ENCODE measurements at places on chromosomes 11 and 22. TPM values are rescaled to one million over a fixed set of nuclear protein-coding genes. Genes with fewer than 3 reads are reported as not detected.

Gene CREB3L1
- 23.9 TPM for total RNA-seq

Gene LRRC56
- 0.17 TPM for total RNA-seq

- DNase-seq, result no peak
These were observed 69.9 kb downstream of the FZD4 start for GRCh38 chr11:86885311-86885710.

DNA sequence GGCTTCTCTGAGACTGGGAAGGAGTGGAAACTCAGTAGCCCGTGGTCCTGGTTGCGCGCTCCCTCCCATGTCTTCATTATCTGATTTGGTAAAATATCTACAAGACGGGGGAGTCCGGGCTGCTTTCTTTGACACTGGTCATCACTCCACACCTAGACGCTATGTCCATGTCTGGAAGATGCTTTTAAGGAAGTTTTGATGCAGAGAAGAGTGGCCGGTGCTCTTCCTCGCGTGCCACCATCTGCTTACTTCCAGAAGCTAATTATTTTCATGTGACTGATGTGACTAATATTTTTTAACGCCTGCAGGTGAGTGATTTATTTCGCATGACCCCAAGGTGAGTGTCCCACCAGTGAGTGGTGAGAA, 339 bp upstream of the TRIM21 start:
- DNase-seq, result no peak

Gene MPPED1
- total RNA-seq, result not detected

DNA sequence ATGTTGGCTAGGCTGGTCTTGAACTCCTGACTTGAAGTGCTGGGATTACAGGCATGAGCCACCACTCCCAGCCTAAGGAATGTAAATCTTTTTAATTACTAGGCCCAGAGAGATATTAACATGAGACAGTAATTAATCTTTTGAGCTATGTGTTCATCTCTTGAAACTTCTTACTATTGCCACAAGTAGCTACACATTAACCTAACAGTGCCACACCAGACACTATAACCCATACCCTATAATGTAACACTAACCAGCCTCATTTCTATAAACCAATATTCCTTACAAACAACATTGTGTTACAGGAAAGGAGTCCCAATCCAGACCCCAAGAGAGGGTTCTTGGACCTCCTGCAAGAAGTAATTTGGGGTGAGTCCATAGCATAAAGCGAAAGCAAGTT, 8.0 kb upstream of the COX8A start:
- DNase-seq, result no peak

GRCh38 chr11:69923196-69923595, 104.0 kb upstream of the FGF3 start:
- no peak for DNase-seq

Gene KRTAP5-10
- total RNA-seq, result 0.58 TPM

Gene OR4D5
- not detected for total RNA-seq

- no peak for DNase-seq
These were observed 559 bp upstream of the RNF141 start for GRCh38 chr11:10541561-10541930.

Gene SCT
- not detected for total RNA-seq

DNA sequence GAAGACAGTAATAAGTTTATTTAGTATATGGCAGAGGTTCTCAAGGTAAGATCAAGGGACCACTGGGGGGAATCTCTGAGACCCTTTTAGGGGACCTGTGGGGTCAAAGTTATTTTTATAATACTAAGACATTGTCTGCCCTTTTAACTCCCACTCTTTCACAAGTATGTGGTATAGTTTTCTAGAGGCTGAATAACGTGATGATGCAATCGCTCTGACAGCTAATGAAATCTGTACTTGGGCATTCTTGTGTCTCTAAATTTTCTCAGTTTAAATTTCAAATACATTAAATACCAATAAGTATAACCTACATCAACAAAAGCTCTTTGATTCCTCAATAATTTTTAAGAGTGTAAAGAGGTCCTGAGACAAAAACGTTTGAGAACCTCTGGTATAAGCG, 147.9 kb downstream of the ATG16L2 start:
- DNase-seq, result no peak

DNA sequence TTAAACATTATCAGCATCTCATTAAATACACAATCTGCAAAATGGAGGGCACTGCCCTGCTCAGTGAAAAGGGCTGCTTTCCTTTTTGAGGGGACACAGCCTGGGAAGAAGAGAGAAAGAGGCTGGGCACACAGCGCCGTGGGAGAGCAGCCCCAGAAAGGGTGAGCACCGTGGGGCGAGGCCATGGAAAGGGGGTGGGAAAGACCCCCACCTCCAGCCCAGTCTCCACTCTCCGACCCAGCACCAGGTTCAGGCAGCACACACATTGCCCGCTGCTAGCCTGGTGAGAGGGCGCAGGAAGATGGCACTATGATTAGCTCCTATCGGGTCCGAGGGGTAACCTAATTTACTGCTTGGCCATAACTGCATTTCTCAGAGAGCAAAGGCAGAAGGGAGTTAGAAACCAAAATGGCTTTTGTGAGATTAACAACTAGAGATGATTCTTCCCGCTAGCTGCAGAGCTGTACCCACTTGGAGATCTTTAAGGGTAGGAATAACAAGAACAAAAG, 104.0 kb upstream of the BID start:
- no peak for DNase-seq

DNA sequence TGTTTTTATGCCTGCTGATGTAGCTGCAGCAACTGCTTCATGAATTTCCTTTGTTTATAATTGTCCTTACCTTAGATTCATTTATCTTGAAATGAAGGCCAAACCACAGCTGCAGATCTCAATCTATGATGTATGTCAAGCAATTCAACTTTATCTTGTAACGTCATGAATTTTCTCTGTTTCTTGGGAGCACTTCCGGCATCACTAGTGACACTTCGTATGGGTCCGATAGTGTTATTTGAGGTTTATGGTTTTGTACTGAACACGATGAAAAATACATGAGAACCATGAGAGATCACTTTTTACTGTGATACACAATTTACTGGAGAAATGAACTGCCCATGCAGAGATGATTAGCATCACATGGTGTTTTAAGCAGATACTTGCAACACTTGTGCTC, 98.5 kb downstream of the CSTPP1 start:
- DNase-seq, result no peak

Gene CLDN5
- total RNA-seq, result 11.1 TPM

- DNase-seq, result peak; percentile 47
These were observed 46.1 kb upstream of the OR4B1 start for GRCh38 chr11:48170241-48171233.

Gene MUC6
- total RNA-seq, result not detected

DNA sequence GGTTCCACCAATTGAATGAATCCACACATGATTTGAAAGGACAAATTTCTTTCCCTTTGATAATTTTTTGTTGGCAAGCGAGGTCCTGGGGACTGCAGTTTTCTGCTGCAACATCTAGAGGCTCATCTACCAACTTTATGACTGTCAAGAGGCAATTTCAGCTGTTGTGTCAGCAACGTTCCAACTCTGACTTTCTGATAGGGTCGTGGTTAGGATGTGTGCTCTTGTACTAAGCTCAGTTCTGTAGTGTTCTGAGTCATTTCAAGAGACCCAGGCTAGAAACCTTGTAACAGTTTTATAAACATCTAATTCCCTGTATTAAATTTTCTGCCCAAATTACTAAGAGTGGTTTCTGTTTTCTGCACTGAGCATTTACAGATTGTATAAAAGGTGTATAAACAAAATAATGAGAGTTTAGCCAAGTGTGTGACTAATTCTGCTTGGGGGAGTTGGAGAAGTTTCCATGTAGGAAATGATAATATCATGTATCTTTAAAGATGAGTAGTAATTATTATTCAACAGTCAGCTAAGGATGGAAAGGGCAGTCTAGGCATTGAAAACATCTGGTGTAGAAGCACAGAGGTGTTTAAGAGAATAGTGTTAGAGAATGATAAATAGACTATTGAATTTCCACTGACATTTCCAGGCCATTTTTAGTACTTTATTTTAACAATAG, 72.2 kb downstream of the RBMXL2 start:
- DNase-seq, result no peak

Gene CHST1
- 5.8 TPM for total RNA-seq

DNA sequence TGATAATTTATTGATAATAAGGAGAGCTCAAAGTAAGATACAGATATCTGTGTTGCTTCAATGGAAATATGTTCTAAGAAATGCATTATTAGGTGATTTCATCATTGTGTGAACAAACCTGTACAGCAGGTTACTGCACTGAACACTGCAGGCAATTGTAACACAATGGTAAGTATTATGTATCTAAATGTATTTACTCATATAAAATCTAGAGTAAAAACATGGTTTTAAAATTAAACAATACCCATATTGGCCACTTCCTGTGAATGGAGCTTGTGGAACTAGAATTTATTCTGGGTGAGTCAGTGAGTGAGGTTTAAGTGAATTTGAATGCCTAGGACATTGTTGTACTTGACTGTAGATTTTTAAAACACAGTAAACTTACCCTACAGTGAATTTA, 722.9 kb upstream of the RAG2 start:
- peak; percentile 13 for DNase-seq

Gene GSTT2B
- 3.0 TPM for total RNA-seq

GRCh38 chr11:33775832-33776470, 1.6 kb upstream of the FBXO3 start:
- no peak for DNase-seq

DNA sequence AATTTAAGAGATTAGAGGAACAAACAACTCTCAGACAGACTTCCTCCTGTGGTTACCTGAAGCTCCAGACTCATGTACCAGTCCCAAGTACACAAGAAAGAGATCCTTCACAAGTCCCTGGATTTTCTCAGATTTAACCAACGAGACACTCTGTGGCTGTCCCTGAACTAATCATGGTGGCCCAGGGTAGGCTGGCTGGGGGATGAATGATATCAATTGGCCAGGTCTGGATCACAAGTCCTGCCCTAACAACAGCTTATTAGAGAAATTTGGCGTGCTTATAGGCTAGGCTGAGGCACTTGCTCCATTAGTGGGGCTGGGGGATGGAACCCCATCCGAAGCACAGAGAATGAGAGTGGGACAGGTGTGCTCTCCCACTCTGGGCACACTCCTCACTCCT, 22.1 kb downstream of the HEPHL1 start:
- DNase-seq, result no peak

DNA sequence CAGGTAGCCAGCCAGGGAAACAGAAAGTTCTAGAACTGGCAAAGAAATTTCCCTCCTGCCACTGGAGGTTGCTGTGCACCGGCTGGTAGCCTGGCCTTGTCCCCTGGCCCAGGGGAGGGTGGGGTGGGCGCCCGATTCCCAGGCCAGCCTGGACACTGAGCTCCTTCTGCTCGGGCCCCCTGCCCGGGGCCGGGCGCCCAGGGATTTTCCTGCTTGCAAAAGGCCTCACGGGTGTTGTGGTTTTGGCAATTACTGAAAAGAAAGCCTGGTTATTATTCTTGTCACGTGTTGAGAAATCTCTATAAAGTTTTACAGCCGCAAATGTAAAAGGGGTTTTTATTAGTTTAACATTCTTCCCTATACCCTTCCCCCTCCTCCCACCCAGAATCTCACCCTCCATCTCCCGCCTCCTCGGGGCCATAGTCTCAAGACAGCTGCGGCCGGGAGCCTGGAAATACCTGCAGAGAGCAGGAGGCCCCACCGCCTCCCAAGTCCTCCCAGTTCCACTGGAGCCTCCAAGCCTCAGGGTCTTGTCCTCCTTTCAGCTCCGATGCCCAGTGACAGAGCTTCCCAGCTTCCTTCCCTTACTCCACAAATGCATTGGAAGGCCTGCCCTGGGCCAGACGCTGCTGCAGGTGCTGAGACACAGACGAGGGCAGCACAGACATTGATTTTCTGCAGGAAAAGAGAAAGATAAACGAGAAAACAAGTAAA, 1515.6 kb downstream of the TBC1D22A start:
- DNase-seq, result no peak

GRCh38 chr11:575313-575995, 816 bp upstream of the PHRF1 start:
- no peak for DNase-seq

- no peak for DNase-seq
These were observed 22.4 kb downstream of the DEPDC5 start for GRCh38 chr22:31776231-31776630.

Gene MMP7
- 1.3 TPM for total RNA-seq

DNA sequence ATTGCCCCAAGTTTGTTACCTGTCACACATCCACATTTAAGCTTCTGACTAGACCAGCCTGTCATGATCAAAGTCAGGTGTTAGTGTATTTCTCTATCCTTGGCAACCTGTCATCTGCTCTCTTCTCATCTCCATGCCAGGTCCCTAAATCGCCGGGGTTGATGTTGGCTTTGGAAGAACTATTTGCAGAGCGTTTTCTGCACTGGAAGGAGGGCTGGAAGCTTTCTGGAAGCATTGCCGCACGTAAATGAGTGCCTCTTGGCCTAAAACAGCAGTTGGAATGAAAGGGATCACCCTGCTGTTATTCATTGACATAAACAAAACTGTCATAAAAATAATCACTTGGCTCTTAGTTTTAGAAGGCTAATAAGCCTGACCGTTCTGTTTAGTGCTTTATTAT, 1.4 kb downstream of the TTC12 start:
- no peak for DNase-seq

Gene CCDC85B
- 91.2 TPM for total RNA-seq

Gene UPK3A
- total RNA-seq, result not detected

DNA sequence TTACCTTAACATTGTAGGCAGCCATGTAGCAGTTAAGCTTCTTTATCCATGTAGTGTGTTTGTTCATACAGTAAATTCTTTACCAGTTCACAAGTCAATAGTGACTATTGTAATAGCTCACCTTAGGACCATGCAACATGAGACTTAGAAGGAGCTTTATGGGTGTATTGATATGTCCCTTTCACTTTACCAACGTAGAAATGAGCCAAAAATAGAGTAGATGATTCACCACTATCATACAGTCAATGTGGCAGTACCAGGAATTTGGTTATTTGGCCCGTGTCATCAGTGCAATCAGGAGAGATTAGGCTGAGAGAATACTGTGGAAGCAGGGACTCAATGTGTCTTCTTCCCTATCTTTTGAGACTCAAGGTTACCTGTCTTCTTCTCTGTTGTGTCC, 4.7 kb downstream of the ZDHHC13 start:
- DNase-seq, result peak; percentile 14

Gene CDKN1C
- 2.5 TPM for total RNA-seq

DNA sequence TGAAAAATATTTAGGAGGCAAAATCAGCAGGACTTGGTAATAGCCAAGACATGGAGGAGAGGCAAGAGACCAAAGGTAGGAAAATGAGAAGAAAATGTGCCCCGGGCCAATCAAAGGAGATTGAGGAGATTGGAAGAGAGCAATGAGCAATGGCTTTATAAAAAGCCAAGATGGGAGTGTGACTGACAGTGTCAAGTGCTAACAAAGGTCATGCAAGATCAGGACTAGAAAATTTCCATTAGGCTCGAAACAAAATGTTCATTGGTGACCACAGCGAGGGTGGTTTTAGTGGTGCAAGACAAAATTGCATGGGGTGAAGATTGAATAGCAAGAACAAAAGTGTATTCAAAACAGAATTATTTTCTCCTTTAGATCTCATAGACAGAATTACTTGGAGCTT, 45.2 kb upstream of the TBCEL start:
- DNase-seq, result peak; percentile 80

- DNase-seq, result no peak
These were observed 9.0 kb upstream of the REXO2 start for GRCh38 chr11:114430290-114430689.

GRCh38 chr11:12377824-12378593, 638 bp downstream of the PARVA start:
- peak; percentile 80 for DNase-seq

GRCh38 chr11:24661331-24661730, 164.5 kb downstream of the LUZP2 start:
- DNase-seq, result no peak

Gene NRXN2
- 50.4 TPM for total RNA-seq

- no peak for DNase-seq
These were observed 251.5 kb upstream of the ISX start for GRCh38 chr22:34814260-34815025.

- no peak for DNase-seq
These were observed 739.7 kb downstream of the BRD1 start for GRCh38 chr22:49087716-49088601.
